AG04449 (cell line): ENCODE measurements at places on chromosomes 1 and 21.
A peak's percentile ranks its signal among the peaks of the same experiment; 100 is the strongest.

GRCh38 chr21:20647607-20648006 lies 350.6 kb upstream of the NCAM2 start:
- no peak for DNase-seq

GRCh38 chr1:7224644-7225043 lies 439.4 kb downstream of the CAMTA1 start:
- no peak for DNase-seq

DNA sequence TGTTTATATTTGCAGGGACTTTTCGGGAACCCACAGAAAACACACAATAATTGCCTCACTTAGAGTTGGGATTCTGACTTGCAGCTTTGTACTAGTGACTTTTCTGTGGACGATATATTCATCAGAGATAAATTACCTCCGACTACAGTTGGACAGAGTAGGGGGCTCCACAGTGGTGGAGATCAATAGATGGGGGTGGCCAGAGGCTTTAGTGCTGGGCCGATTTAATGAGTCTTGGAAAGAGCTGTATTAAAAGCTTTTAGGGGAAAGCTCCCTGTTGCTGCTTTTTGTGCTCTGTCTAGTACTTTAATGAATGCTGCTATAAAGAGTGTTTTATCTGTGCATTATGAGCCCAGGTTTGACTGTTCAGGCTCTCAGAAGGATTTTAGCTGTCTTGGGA lies 359.2 kb upstream of the DPYD start:
- DNase-seq: no peak

DNA sequence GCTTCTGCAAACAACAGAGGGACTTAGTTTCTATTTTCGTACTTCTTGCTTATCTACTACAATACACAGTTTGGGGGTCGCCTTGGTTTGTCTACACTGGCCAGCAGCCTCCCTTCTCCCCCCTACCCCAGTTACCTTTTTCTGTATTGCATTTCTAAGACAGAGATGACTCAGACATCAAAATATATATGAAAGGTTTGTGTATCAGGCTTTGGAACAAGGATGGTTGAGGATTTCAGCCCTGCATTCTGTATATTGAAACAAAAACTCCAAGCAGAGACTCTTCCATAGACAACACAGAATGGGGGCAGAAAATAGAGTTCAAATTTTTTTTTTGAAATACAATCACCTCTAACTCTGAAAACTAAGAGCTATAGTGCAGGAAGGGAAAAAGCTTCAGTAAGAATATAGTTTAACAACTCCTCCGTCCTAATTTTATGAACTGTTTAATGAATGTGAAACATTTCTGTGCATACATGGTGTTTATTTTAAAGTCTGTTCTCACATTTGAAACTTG lies 1.9 kb downstream of the SAMD13 start:
- DNase-seq: no peak

- no peak for DNase-seq
Observed at GRCh38 chr1:220824031-220824989, 37.6 kb downstream of the MTARC1 start.

- DNase-seq: no peak
Observed at GRCh38 chr1:87450136-87450535, 121.5 kb downstream of the LMO4 start.

GRCh38 chr1:227952374-227953021 lies 4.8 kb upstream of the WNT9A start:
- DNase-seq: no peak

- no peak for DNase-seq
Observed at GRCh38 chr1:55894521-55894920, 679.4 kb upstream of the USP24 start.

GRCh38 chr1:235552146-235552716 lies 48.0 kb upstream of the B3GALNT2 start:
- DNase-seq: no peak

- DNase-seq: no peak
Observed at GRCh38 chr1:117824616-117825015, 104.8 kb downstream of the GDAP2 start.

GRCh38 chr1:27402349-27402754 lies 9.9 kb downstream of the GPR3 start:
- no peak for DNase-seq

DNA sequence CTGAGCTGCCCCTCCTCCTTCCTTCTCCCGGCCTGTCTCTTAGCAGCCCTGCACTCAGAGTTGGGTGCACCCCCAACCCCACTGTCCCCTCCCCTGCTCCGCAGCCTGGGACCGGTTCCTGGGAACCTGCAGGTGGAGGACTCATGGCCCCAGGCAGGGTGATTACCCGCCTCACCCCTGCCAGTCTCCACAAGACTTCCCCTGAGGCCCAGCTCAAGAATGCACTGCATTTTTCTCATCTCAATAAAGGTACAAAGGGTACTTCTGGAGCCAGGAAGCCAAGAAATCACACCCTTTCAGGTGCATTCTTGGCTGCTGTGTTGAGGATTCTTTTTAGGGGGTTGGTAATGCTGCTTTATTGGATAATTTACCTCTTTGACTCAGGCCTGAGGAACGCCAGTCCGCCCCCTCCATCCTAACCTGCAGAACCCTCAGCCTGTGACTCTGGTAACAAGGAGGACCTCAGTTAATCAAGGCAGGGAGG lies 126.3 kb upstream of the TMPRSS2 start:
- DNase-seq: no peak

DNA sequence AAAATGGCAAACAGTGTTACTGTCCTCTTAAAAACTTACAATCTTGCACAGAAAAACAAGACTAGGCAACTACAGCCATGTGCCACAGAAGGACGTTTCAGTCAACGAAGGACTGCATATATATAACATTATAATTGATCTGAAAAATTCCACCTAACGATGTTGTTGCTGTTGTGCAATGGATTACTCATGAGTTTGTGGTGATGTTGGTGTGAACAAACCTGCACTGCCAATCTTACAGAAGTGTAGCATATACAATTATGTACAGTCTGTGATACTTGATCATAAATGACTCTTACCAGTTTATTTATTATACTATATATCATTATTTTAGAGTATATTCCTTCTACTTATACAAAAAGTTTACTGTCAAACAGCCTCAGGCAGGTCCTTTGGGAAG lies 6.8 kb upstream of the VAMP4 start:
- no peak for DNase-seq

GRCh38 chr1:22330092-22330759 lies 121.4 kb upstream of the ZBTB40 start:
- no peak for DNase-seq

GRCh38 chr1:109466452-109467300 lies at the start of gene SYPL2:
SYPL2 (plus strand) TSS chr1:109466546; CDS start chr1:109466844, 298 bp downstream.
- no peak for DNase-seq

DNA sequence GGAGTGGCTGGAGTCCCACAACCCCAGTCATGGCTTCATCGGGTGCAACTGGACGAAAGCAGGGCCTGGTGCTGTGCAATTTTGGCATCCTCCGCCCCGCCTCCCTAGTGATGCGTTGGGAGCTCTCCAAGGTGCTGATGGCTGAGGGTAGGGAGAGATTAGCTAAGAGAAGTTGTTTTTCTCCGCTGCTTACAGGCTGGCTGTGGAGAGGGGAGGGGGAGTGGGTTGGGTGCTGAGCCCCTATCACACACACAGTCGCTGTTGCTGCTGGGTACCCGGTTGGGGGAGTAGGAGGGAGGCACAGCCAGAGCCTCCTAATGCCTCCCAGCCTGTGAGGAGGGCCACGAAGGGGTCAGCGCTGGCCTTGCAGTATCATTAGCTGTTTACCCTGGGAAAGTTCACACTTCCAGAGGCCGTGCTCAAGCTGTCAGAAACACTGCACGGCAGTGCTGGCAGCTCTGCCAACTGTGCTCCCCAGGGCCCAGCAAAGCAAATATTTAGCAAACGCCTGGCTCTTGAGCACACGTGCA lies 110.0 kb downstream of the GRIK3 start:
- DNase-seq: no peak

- no peak for DNase-seq
Observed at GRCh38 chr1:110243574-110243973, 33.5 kb downstream of the KCNC4 start.

- no peak for DNase-seq
Observed at GRCh38 chr1:214281720-214282629, 1.0 kb downstream of the SMYD2 start.

DNA sequence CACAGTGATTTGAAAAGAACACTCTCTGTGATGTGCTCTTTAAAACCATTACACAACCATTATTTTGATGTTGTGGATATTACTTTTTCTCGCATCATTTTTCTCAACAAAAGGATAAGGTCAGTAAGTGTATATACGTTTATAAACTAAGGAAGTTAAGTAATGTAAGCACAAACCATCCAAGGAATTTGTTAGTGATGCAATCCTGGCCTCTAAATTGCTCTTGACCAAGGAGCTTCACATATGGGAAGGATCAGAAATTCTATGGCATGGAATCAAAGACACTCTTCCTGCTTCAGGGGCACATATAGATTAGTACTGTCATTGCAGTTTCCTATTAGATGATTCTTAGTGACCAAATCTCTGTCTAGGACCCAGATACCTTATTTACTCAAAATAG lies 3.6 kb upstream of the PPP2R5A start:
- peak; percentile 59 for DNase-seq

- no peak for DNase-seq
Observed at GRCh38 chr1:13587256-13588030, 3.8 kb downstream of the PDPN start.

DNA sequence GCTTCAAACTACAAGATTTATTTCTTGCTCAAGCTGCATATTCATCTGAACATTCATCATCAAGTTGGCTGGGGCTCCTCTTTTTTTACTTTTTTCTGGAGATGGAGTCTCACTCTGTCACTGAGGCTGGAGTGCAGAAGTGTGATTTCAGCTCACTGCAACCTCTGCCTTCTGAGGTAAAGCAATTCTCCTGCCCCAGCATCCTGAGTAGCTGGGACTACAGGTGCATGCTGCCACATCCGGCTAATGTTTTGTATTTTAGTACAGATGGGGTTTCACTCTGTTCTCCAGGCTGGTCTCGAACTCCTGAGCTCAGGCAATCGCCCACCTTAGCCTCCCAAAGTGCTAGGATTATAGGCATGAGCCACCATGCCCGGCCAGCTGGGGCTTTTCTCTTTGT lies 88.3 kb upstream of the C1orf105 start:
- no peak for DNase-seq

DNA sequence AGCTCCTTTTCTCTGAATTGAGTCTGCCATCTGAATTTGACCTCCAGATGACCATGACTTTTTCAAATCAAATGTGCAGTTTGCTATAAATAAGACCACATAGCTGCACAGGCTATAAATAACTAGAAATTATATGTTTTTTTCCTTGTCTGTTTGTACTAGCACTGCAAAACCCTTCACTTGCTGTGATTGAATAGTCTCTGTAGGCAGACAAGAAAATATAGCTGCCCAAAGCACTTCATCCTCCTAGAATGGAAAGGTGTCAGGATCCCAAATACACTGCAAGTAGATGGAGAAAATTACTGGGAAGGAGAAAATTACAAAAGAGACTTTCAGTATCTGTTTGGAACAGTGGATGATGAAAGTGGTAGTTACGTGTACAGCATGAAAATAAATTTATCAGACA lies 175.8 kb downstream of the APP start:
- no peak for DNase-seq

DNA sequence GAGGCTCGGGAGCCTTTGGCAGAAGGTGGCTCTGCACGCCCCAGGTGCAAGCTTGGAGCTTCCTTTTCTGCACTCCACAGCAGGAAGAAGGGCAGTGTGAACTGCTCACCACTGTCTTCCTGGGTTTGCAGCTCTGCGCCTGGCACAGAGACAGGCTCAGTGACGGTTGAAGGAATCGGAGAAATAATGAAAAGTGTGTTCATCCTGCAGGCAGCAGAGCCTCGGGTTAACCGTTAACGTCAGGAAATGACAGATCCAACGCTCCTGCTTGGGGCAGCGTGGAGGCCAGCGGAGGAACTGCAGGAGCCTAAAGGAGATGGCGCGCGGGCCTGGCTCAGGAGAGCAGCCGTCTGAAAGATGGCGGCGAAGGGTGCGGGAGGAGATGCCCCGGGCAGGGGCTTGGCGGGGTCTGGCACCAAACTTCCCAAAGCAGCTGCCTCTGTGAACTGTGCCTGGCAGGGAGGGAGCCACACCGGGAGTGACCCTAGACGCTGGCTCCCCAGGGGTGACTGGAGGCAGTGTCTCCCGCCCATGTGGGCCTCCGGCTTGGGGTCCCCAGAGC lies 10.9 kb upstream of the SAMD11 start:
- no peak for DNase-seq

- DNase-seq: peak; percentile 97
Observed at GRCh38 chr1:201593200-201593921, 54.4 kb downstream of the NAV1 start.

- DNase-seq: no peak
Observed at GRCh38 chr1:93448292-93448982, 519 bp downstream of the FNBP1L start.

DNA sequence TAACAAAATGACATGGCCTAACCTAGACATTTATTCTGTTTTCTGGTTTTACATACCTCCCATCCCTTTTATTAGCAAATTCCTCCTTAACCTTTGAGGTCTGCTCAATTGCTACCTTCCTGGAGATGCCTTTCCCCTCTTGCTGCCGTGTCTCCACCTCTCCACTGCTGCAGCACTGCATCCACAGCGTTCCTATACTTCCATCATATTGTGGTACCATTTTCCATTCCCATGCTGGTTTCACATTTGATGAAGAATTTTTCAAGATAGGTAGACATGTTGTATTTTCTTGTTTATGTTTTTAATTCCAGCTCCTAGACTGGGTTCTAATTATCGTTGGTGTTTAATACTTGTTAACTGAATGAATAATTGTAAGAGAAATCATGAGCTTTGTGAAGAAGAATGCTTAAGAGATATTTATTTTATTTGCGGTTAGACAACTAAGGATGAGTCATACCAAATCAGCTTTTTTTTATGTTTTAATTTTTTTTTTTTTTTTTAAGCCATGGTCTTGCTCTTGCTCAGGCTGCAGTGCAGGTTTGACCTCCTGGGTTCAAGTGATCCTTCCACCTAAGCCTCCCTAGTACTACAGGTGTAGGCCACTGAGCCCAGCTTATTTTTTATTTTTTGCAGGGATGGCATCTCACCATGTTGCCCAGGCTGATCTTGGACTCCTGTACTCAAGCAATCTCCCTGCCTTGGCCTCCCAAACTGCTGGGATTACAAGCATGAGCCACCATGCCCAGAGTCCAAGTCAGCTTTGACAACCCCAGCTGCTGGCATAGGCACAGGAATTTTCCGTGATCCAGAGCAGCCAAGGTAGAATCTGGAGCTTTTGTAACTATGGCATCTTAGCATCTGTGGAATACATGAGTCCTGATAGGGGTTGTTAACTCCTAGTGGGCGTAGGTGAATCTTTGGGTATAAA lies 44.0 kb downstream of the ATP6V1G3 start:
- DNase-seq: no peak

DNA sequence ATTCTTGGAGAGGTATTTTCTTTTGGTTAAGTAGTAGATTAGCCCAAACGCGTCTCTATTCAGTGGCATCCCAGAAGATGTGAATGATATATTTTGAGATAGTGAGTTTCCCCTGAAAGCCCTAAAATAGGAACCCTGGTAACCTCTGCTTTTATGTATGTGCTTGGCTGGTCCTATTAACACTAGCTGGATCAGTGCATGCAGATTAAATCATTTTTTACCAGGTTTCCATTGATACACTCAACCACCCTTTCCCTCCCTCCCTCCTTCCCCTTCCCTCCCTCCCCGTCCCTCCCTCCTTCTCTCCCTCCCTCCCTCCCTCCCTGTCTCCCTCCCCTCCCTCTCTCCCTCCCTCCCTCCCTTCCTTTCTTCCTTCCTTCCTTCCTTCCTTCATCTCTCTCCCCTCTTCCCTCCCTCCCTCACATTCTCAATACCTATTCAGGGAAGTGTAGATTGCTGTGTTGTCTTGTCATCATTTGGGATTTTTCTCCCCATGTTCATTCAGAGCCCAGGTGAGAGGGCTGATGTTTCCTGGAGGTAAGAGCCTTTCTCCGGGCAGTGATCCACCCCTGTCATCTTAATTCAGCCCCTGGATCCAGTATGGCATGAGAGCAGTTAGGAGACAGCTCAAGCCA lies 406.8 kb downstream of the PRDM2 start:
- no peak for DNase-seq
